ENCODE measurements at places on chromosomes 16 and 17.

GRCh38 chr17:82304826-82305726, 12.3 kb downstream of the CD7 start:
- DNase-seq: no peak

GRCh38 chr17:36592316-36592715, 637 bp downstream of the DHRS11 start:
- DNase-seq: peak; percentile 32

DNA sequence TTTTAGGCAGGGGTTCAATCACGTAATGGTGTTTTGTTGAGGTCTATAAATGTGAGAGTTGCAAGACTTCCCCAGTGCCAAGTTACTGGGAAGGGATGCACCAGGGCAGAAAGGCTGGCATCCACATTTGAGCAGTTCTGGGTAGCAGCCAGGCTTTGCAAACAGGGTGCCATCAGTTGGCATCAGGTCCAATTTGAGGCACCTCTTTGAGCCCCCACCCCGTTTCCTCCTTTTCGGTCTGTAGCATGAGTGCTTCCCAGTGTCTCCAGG, 142.6 kb upstream of the CACNG5 start:
- no peak for DNase-seq

GRCh38 chr17:81961087-81961511, at the start of gene NOTUM:
TSS of gene NOTUM (minus strand) at chr17:81961187. CDS start at chr17:81960909, 278 bp downstream.
- no peak for DNase-seq

DNA sequence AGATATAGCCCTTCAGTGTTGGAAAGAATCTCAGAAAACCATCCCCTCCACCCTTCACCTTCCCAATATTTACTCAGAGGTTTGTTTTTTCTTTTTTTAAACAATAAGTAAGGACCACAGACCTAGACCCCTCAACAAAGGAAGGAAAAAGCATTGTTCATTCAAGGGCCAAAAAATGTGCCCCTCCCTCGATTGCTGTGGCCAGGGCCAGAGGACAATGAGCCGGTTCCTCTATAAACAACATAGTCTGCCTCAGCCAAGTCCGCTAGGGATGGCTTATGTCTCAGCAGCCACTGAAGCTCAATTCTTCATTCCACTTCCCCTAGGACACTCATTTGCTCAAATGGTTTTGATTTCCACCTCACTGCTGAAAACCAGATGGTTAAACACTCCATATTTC, 24.0 kb downstream of the TRIM16 start:
- no peak for DNase-seq

DNA sequence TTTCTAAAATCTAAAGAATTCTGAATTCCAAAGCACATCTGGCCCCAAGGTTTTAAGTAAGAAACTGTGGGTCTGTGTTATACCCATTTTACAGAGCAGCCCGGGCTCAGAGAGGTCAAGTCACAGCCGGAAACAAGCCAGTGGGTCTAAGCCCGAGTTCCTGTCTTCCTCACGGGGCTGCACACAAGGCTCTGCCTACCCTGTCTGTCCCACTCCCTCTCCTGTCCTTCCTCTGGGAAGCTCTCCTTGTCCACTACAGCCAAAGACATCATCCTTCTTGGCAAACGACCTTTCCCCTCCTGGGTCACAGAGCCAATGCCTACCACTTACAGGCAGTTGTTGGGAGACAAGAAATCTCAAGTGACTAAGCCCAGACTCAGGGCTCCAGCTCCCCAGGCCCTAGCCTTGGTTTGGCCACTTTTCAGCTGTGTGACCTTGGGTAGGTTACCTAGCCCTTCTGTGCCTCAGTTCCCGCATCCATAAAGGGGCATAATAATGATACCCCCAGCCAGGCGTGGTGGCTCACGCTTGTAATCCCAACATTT, 55.6 kb upstream of the MAP3K14 start:
- no peak for DNase-seq

GRCh38 chr17:36689089-36689667, 87.8 kb downstream of the MRM1 start:
- DNase-seq: no peak

DNA sequence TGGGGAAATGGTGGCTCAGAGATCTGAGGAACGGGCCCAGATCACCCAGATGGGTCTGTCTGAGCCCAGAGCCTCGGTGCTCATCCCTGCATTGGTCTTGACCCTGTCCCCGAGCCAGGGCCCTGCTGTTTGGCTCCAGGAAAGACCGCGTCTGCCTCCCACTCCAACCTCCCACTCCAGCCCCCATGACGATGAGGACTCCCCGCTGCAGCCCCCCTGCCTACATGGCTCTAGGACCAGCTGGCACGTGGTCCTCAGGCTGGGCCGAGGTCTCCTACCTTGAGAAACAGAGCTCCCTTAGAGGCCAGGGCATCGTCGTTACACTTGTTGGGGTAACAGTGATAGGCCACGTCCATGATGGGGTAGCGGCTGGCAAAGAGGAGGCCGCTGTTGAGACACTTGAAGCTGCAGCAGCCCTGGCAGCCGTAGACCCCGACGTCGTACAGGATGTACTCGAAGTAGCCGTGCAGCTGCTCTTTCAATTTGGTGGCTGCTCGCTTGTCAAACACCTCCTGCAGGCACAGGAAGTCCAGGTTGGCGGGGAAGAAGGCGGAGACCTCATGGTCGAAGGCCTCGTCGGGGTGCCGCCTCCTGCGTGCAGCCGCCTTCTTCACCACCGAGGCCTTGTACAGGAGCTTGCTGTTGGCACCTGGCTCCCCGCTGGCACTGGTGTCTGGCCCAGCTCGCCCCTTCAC, 59.9 kb downstream of the PRMT7 start:
- no peak for DNase-seq

DNA sequence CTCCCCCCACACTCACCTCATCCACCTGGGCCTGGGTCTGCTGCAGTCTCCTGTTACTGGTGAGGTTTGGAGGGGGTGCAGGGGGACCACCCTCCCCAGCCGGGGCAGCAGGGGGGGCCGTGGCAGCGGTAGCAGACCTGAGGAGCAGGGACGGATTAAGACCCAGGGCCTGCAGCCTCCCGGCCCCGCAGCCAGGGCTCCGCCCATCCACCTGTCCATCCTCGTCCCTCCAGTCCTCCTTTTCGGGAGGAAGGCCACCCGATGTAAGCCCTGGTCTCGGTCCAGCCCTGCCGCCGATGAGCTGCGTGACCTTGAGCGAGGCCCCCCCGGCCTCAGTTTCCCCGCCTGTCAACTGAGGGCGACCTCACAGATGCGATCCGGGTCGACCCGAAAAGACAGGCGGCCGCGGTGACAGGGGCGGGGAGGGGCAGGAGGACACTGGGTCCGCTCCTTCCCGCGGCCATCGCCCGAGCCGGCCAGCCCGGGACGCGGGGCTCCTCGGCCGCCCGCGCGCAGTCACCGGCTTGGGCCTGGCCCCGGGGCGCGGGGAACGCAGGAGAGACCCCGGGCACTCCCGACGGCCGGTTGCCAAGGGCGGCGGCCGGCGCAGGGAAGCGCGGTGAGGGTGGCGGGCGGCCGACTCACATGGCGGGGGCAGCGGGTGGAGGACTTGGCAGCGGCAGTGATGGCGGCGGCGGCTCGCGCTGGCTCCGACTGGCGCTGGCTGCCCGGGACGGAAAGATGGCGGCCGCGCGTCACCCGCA, at the start of gene VAMP2:
Gene VAMP2 (minus strand): TSS at position 716 of the 764 bp plus-strand sequence. CDS start 69 bp downstream, at position 647.
- no peak for DNase-seq

- no peak for DNase-seq
These were observed 230.4 kb downstream of the ZNF423 start for GRCh38 chr16:49625311-49626065.

- DNase-seq: no peak
These were observed 54.3 kb downstream of the NEUROD2 start for GRCh38 chr17:39553341-39553945.

DNA sequence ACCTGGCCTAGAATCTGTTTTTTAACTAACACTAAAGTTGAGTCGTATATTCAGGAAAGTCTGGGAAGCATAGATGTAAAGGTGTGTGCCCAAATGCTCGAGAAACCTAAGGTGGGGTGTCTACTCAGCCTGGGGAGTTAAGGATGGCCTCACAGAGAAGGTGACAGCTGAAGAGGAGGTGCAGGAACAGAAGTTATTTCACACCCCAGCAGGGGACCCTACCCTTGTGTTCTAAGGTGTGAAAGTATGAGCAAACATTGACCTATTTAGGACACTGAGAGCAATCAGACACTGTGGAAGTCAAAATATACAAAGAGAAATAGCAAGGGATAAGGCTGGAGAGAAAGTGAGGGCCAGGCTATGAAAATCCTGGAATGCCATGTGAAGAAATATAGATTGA, 49.0 kb upstream of the DHX40 start:
- DNase-seq: no peak

DNA sequence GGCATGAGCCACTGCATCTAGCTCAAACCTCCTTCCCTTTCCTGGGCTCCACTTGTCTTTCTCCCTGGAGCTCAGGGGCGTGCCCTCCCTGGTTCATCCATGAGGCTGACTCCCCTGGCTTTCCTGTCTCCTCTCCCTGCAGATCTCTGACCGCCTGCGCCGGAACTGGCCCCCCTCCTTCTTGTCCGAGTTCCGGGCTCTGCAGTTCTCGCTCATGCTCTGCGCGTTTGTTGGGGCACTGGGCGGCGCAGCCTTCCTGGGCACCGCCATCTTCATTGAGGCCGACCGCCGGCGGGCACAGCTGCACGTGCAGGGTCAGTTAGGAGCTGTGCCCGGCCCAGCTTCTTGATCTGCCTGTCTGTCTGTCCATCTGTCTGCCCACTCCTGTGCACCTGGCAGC, 1.2 kb upstream of the LAT start:
- no peak for DNase-seq

DNA sequence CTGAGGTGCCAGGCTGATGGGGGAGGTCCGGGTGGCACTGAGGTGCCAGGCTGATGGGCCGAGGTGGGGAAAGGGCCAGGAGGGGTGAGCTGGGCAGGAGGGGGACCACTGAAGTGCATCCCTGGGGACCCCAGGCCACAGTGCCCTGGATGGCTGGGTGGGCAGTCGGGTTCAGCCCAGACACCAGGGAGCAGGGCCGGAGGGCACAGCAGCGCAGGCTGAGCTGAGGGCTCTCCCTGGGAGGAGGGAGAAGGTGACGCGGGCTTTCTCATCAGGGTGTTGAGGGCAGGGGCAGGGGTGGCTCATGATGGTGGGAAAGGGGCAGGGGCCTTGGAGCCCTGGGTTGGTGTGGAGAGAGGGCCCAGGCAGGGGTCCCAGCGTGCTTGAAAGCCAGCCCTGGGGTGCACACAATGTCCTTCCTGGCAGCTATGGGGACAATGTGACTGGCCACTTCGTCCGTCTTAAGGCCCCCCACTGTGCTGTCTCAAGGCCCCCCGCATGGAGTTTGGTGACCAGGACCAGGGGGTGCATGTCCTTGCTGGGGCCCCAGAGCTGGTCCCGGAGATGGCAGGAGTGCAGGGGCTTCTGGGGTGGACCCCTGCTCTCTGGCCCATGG, 16.0 kb downstream of the CD7 start:
- DNase-seq: no peak

DNA sequence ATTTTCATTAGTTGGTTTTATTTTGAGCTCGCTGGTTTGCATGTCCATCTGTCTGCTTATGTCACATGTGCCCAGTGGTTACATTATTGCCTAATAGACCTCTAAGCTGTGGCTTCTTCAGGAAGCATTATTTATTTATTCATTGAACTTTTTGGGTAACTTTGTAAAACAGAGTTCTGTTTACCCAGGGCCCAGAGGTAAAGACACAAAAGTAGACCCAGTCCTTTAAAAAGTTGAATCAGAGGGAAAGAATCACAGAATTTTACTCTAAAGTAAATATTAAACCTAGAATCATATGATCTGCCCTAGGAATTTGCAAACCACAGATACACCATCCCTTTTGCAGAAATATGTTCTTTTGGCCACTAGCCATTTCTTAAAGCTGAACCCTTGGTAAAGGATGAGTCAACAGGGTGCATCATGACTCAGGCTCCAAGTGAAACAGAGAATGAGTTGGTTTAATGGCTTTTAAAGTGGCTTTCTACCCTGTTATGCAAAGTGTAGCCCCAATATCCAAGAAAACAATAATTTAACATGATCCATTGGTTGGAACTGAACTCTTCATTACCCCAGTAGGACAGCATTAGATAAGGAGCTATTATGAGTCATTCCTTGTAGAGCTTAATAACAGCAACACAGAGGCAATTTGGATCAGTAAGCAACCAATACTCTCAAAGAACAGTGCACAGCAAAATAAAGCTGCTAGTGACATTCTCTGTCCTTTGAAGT, 236.3 kb downstream of the KCNJ2 start:
- DNase-seq: peak; percentile 73

GRCh38 chr17:7112510-7113108, 2.0 kb downstream of the ASGR2 start:
- no peak for DNase-seq

GRCh38 chr16:2308089-2308962, 32.2 kb downstream of the ABCA3 start:
- DNase-seq: no peak

GRCh38 chr17:9028988-9029570, 7.8 kb downstream of the NTN1 start:
- no peak for DNase-seq

DNA sequence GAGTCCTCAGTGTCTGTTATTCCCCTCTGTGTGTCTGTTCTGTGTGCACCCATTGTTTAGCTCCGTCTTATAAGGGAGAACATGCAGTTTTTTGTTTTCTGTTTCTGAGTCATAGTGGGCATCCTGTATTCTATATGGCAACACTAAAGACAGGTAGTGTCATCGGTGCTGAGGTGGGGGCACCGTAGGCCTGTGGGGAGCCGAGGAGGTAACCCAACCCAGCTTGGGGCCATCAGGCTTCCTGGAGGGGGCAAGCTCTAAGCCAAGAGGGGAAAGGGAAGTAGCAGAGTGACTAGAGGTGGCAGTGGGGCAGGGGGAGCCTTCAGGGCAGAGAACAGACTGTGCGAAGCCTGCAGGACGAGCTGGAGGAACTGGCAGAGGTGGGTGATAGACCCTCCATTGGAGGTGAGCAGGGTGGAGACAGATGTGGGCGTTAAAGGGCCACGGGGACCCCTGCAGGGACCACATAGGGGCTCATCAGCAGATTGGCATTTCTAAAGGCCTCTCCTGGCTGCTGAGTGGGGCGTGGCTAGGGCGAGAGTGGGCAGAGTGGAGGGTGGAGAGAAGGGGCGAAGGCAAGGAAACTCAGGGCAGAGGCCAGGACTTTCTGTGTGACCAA, 36.5 kb downstream of the CPNE2 start:
- no peak for DNase-seq

- DNase-seq: no peak
These were observed 4.5 kb upstream of the PHAF1 start for GRCh38 chr16:67105246-67105645.

DNA sequence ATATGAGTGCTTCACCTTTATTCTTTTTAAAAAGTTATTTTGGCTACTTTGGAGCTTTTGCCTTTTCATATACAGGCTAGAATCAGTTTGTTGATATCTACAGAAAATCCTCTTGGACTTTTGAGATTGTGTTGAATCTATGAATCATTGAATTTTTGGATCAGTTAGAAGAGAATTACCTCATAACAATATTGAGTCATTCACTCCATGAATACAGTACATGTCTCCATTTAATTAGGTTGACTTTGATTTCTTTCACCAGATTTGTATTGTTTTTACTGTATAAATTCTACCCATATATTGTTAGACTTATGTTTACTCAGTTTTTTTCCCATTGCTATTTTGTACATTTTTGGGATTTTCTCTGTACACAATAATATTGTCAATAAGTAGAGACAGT, 54.4 kb downstream of the TAOK1 start:
- DNase-seq: peak; percentile 17

Measured in retinal pigment epithelial cell (primary cell).